ENCODE measurements at places on chromosomes 7 and 10.

DNA sequence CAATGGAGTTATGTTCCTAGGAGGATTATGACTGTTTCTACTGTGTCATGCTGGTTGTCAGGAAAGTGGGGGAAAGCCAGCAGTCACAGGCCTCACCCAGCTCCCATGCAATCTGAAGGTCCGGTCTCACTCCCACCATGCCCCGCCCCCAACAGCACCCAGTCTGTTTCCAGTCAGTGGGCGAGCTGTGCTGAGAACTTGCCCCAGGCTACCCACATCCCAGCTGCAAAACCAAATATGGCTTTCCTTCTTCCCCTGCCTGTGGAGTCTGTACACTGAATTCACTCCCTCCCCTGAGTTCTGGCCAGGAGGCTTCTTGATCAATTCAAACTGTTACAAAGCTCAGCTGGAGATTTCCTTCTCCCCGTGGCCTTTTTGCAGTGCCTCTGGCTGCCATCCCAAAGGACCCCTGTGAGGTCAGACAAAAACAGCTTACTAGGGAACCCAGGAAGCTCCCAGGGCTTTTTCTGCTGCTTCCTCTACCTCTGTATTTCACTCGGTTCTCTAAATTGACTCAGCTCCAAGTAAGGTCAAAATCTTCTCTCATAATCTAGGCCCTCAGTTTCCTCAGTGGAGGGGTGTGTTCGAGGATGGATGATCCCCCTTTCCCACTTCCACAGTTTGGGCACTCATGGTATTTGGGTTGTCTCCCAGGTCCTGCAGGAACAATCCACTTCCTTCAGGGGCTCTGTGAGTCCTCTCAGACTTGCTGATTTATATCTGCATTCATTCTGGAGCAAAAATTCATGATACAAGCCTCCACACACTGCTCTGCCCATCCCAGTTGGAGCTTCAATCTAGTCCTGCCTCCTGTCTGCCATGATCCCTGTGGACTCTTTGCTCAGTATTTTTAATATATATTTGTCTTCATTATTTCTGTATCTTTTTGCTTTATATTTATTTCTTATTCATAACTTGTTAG lies 205.5 kb downstream of the SEMA3D start:
- H3K27me3 ChIP-seq: no peaks in the 10 kb centered on the region
- DNase-seq: no peak
- no peak overlapping the region for H3K4me3 ChIP-seq
- H3K4me1 ChIP-seq: no peaks in the 10 kb centered on the region

DNA sequence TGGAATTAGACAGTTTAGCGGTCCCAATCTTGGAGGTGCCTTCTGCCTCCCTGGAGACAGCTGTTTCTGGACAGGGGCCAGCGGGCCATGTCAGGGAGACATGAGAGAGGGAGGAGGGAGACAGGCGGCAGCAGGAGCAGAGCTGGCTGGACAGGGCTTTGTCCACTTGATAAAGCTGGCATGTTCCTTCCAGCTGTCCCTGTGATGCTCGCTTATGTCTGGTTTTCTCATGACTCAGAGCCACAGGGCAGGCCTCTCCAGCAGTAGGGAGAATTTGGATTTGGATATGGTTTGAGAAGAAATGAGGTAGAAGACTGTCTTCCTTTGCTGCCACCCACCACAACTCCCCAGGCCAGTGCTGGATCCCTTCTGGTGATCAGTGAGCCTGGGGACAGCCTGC lies 51.7 kb upstream of the SORCS3 start:
- H3K4me1 ChIP-seq: no peaks in the 10 kb centered on the region
- H3K36me3 ChIP-seq: no peaks in the 10 kb centered on the region
- H3K4me3 ChIP-seq: no peak overlapping the region
- H3K27ac ChIP-seq: no peak overlapping the region
- no peaks in the 10 kb centered on the region for H3K27me3 ChIP-seq
- no peak for DNase-seq

DNA sequence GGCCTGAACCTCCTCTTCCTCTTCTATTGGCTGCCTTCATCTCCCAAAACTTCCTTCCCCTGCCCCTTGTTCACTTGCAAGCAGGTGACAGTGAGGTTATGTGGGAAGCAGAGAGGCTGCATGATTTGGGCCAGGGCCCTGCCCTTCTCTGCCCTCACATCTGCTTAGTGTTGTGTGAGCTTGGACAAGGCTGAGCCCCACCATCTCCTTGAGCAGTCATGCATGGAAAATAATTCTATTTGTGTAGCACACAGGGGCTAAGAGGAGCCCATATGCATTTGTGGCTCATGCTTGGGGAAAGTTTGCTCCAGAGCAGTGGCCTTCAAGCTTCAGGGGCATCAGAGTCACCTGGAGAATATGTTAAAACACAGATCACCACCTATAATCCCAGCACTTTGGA lies 26.8 kb upstream of the AQP1 start:
- peaks cover 40% of the 10 kb centered on the region for H3K4me1 ChIP-seq
- DNase-seq: no peak
- H3K4me3 ChIP-seq: no peak overlapping the region
- no peaks in the 10 kb centered on the region for H3K27me3 ChIP-seq
- H3K36me3 ChIP-seq: no peaks in the 10 kb centered on the region
- H3K27ac ChIP-seq: no peak overlapping the region

DNA sequence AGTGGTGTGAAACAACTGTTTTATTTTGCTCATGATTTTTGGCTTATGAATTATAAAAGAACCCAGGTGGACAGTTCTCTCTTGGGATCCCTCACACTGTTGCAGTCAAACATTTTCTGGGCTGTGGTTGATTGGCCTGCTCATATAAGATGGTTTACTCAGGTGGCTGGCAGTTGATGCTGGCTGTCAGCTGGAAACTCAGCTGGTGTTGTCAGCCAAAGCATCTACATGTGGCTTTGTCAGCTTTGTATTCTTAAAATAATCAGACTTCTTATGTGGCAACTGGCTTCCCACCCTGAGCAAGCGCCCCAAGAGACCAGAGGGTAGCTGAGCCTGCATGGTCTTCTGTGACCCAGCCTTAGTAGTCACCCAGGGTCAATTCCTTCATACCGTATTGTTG lies 534.7 kb downstream of the NRG3 start:
- no peaks in the 10 kb centered on the region for H3K4me1 ChIP-seq
- H3K27ac ChIP-seq: no peak overlapping the region
- H3K4me3 ChIP-seq: no peak overlapping the region

- H3K27me3 ChIP-seq: no peaks in the 10 kb centered on the region
- DNase-seq: no peak
- no peak overlapping the region for H3K27ac ChIP-seq
- peaks cover 5% of the 10 kb centered on the region for H3K4me1 ChIP-seq
Observed at GRCh38 chr10:83165265-83165664, 974.0 kb upstream of the GHITM start.

GRCh38 chr10:98852686-98853085 lies 383.0 kb downstream of the HPSE2 start:
- no peaks in the 10 kb centered on the region for H3K27me3 ChIP-seq
- no peak overlapping the region for H3K27ac ChIP-seq
- H3K4me1 ChIP-seq: no peaks in the 10 kb centered on the region
- no peak overlapping the region for H3K4me3 ChIP-seq

GRCh38 chr10:31004611-31005193 lies 27.0 kb downstream of the ZNF438 start:
- H3K36me3 ChIP-seq: no peaks in the 10 kb centered on the region
- H3K27me3 ChIP-seq: no peaks in the 10 kb centered on the region
- DNase-seq: no peak
- no peak overlapping the region for H3K4me3 ChIP-seq
- H3K4me1 ChIP-seq: no peaks in the 10 kb centered on the region
- H3K27ac ChIP-seq: no peak overlapping the region

GRCh38 chr7:96508371-96508770 lies 186.5 kb upstream of the SLC25A13 start:
- no peak overlapping the region for H3K27ac ChIP-seq
- DNase-seq: no peak
- H3K36me3 ChIP-seq: no peaks in the 10 kb centered on the region
- no peak overlapping the region for H3K4me3 ChIP-seq
- peaks cover 5% of the 10 kb centered on the region for H3K4me1 ChIP-seq

DNA sequence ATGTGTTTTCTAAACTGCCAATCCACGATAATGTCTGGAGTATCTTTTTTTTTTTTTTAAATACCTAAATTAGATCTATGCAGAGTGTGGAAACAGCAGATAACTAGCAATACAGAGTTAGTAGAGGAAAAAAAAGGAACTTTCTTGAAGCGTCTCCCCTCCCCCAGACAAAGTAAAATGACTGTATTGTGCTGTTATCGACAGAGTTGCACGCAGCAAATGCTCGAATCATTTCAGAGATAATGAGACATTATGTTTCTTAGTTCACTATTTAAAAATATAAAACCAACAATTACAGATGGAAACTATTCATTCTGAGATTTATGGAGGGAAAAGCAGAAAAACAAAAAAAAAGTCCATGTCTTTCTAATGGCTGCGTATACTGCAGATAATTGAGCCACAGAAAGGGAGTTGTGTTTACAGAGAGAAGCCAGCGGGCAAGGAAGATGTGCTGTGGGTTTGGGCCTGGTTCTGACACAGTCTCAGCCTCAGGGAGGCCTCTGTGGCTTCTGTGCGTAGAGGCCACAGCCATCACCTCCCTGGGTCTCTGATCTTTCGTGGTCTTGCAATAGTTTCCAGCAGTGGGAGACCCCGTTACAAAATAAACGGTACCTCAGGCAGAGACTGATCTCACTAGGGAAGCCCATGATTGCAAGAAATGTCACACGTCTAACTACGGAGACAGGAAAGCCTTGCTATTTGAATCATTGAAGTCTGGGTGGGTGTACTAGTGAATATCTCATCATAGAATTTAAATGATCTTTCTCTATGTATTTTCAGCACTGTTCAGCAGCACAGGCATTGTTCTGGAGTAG lies 19.1 kb upstream of the KLF6 start:
- no peak for DNase-seq
- H3K36me3 ChIP-seq: no peaks in the 10 kb centered on the region
- H3K4me1 ChIP-seq: no peaks in the 10 kb centered on the region
- no peak overlapping the region for H3K4me3 ChIP-seq
- no peak overlapping the region for H3K27ac ChIP-seq

DNA sequence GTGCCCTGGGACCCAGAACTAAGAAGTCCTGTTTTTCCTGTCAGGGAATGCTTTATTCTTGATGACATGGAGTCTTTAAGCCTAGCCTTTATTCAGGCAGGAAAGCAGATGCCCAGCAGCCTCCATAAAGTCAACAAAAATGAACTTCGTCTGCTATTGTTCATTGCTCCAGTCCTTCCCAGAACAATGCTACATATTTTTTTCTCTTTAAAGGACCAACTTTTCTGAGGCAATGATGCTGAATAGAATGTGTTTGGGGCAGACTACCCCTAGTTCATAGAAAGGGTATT lies 47.6 kb upstream of the PDCD4 start:
- H3K27ac ChIP-seq: no peak overlapping the region
- no peaks in the 10 kb centered on the region for H3K36me3 ChIP-seq
- peaks cover 52% of the 10 kb centered on the region for H3K4me1 ChIP-seq
- no peaks in the 10 kb centered on the region for H3K27me3 ChIP-seq
- no peak overlapping the region for H3K4me3 ChIP-seq

DNA sequence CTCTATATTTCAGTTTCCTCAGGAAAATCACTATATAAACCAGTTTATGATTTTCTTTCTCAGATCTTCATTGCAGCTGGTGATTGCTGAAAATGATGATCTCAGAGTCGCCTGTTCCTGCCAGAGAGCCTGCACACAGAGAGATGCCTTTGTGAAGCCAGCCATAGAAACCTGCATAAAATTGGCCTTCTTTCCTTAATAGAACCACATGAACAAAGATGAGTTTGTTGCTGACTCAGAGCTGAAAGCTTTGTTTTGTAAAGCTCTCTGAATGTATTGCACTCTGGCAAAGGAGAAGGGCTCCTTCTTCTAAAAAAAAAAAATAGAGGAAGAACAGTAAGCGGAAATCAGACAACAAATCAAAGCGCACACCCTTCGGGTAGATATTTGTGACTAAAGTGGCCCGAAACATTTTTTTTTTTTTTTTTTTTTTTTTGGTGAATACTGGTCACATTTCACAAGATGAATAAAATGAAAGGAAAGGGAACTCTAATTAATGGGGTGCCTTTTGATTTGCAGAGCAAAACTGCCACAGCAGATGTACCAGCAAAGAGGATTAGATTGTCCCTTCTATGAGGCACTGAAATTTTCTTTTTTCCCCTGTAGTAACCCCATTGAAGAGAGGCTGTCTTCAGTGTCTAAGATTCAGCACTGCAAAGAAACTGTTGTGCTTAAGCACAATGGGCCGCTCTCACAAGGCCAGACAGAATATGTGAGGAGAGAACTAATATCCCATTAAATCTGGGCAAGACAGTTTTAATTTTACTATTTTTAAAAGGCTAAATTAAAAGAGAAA lies 75.1 kb upstream of the PTPRZ1 start:
- H3K27me3 ChIP-seq: no peaks in the 10 kb centered on the region
- H3K27ac ChIP-seq: peak overlapping the region; percentile 97
- peaks cover 57% of the 10 kb centered on the region for H3K4me1 ChIP-seq
- peak overlapping the region; percentile 27 for H3K4me3 ChIP-seq
- peak; percentile 74 for DNase-seq
- no peaks in the 10 kb centered on the region for H3K36me3 ChIP-seq

DNA sequence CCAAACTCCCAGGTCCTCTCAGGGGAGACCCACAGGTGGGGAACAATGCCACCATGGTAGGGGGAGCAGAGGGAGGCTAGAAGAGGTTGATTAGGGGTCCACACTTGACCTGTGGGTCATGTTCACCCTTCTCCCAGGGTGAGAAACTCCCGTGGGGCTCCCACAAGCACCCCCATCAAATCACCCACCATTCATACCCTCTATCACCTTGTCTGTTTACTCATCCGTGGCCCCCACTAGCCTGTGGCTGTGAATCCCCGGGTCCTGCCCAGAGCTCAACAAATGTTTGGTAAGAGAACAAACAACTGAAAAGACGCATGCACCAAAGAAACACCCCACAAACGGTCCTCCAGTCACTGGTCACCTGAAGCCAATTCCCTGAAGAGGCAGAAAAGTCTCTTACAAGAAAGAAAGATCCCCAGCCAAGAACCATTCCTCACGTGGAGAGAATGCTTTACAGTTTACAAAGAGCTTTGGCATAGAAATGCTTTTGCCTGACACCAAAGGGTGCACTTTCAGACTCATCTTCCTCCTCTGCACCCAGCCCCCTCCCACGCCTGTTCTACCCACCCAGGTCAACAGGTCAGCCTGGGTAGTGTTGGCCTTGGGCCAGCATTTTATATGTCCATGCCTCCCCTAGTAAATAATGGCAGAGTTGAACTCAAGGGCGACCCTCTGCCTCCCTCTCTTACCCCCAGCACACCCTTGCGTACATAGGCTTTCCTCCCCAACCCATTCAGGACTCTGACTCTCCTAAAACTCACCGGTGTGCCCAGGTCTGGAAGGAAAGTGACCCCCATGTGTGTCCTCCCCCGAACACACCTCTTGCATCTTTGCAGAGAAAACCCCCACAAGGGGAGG lies 1.9 kb downstream of the ZCCHC24 start:
- H3K27me3 ChIP-seq: peaks cover 30% of the 10 kb centered on the region
- DNase-seq: no peak
- H3K27ac ChIP-seq: no peak overlapping the region
- H3K4me1 ChIP-seq: peaks cover 17% of the 10 kb centered on the region
- peak overlapping the region; percentile 86 for H3K4me3 ChIP-seq

GRCh38 chr10:31288001-31288400 lies 31.0 kb upstream of the ZEB1 start:
- H3K4me3 ChIP-seq: no peak overlapping the region
- no peak for DNase-seq
- no peaks in the 10 kb centered on the region for H3K27me3 ChIP-seq
- H3K27ac ChIP-seq: no peak overlapping the region
- no peaks in the 10 kb centered on the region for H3K36me3 ChIP-seq

All from neural progenitor cell (in vitro differentiated cells).